Stimulated activated CD4-positive, alpha-beta T cell treated with anti-CD3 and anti-CD28 coated beads, Interleukin-1b, Interleukin-23, amount 100 ng/mL, for 48 hours (primary cell): ENCODE measurements at places on chromosomes 16 and 17.

GRCh38 chr16:62067182-62067581, 30.9 kb upstream of the CDH8 start:
- no peak for DNase-seq

DNA sequence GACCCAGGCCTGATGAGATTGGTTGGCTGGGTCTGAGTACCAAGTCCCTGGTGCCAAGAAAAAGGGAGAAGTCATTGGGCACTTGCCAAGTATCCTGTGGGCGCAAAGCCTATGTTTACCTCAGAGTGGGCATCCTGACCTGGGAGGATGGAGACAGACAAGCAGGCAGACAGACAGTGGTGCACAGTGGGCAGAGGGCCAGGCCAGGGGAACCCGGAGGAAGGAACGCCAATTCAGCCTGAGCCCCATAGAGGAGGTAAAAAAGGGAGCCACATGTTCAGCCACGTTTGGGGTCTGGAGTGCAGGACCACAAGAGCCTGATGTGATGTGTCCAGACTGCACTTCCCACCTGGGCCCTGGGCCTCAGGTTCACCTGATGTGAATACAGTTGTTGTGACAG, 5.4 kb downstream of the PHKG2 start:
- no peak for DNase-seq

DNA sequence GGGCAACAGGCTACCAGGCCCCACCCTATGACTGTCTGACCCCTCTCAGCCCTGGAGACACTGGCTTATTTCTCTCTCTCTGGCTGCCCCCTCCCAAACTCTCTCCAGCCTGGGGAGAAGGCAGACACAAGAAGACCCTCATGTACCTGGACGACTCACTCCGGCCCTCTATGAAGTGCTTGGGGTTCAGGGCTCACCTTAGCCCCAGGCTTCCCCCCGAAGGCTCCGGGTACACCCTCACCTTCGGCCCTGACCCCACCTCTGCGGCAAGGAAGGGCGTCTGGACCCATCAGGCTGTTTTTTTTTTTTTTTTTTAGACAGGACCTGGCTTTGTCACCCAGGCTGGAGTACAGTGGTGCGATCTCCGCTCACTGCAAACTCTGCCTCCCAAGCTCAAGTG, 906 bp upstream of the CARMIL2 start:
- no peak for DNase-seq

DNA sequence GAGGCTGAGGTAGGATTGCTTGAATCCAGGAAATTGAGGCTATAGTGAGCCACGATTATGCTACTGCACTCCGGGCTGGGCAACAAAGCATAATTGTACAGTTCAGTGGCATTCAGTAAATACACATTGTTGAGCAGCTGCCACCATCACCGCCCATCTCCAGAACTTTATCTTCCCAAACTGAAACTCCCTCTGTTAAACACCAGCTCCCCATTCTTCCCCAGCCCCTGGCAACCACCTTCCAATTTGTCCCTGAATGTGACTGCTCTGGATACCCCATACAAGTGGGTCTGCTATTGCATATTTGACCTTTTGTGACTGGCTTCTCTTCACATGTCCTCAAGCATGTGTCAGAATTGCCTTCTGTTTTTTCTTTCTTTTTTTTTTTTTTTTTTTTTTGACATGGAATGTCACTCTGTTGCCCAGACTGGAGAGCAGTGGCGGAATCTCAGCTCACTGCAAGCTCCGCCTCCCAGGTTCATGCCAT, 2.9 kb downstream of the RPL38 start:
- no peak for DNase-seq

- DNase-seq, result no peak
These were observed 248.7 kb downstream of the RBFOX3 start for GRCh38 chr17:79361873-79362771.

GRCh38 chr16:85254921-85255320, 142.6 kb upstream of the CIBAR2 start:
- no peak for DNase-seq

- DNase-seq, result peak; percentile 63
These were observed 634 bp downstream of the KANSL1 start for GRCh38 chr17:46192439-46193150.

DNA sequence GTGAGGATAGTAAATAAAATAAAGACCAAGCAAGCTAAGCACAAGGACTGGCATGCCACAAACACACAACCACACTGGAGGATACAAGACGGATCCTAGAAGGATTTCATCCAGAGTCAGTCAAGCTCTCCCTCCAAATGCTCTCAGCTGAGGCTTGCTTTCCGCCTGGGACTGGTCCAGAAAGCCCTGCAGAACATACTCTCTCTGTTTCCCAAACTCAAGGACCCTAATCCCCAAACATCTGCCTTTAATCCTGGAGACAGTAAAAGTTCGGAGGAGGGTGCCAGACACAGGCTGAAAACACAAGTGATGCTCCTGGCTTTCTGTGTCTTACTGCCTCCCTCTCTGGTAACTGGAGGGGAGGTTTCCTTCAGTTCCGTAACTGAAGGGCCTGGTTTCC, 5.3 kb upstream of the HSD11B2 start:
- DNase-seq, result no peak

DNA sequence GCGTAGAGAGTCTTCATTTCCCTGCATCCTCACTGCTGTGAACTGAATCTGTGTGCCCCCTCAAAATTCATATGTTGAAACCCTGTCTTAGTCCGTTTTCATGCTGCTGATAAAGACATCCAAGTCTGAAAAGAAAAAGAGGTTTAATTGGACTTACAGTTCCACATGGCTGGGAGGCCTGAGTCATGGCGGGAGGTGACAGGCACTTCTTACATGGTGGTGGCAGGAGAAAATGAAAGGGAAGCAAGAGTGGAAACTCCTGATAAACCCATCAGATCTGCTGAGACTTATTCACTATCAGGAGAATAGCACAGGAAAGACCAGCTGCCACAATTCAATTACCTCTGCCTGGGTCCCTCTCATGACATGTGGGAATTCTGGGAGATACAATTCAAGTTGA, 3.1 kb upstream of the CCDC42 start:
- DNase-seq, result peak; percentile 17

- no peak for DNase-seq
These were observed 23.7 kb downstream of the GPR142 start for GRCh38 chr17:74390680-74391653.

DNA sequence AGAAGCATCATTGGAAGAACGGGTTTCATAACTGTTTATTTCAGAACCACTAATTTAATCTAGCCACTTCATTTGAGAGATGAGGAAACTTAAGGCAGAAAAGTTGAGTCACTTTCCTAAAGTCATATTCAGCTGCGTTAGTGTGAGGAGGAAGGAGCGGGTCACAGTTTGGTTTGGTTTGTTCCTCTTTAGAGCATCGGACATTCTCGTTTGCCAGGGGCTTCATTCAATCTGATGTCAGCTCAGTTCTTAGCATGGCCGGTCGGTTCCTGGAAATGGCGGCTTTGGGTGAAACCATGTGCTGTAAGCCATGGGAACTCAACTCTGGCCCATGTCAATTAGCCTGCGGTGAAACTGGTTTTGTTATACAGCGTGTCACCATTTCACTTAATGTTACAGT, 186.5 kb downstream of the LGALS9B start:
- DNase-seq, result peak; percentile 24

GRCh38 chr16:66342294-66342900, 24.1 kb upstream of the CDH5 start:
- no peak for DNase-seq

GRCh38 chr16:51149251-51149661, 1.8 kb downstream of the SALL1 start:
- no peak for DNase-seq

- DNase-seq, result no peak
These were observed 476 bp upstream of the LPCAT2 start for GRCh38 chr16:55508271-55508921.

DNA sequence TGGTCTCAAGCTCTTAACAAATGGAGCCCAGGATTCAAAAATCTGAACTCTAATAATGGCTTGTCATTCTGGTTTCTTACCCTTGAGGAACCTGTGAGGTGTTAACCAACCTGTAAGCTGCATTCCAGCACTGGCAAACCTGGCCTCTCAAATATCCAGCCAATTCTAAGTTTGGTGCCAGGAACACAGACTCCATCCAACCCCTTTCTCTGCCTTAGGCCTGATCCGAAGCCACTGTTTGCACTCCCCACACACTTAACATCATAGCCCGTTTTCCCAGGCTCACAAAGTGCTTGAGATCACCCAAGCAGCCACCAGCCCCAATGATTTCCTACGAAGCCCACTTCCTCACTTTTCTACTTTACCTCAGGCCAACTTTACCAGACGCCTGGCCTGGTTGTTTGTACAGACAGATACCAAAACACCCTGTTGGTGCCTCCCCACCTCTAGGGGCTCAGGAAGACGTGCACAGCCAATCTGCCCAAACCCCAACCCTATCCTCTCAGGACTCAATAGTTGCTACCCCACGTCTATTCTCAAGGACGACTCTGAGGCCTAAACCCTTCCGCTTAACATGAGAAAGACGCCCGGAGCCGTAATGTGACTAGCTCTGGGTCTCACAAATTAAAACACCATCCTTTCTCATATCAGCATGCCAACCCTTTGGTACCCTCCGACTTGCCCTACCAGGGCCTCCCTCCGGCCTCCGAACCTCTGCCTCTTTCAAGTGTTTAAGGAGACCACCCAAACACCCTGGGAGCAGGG, 3.2 kb upstream of the PER1 start:
- no peak for DNase-seq

DNA sequence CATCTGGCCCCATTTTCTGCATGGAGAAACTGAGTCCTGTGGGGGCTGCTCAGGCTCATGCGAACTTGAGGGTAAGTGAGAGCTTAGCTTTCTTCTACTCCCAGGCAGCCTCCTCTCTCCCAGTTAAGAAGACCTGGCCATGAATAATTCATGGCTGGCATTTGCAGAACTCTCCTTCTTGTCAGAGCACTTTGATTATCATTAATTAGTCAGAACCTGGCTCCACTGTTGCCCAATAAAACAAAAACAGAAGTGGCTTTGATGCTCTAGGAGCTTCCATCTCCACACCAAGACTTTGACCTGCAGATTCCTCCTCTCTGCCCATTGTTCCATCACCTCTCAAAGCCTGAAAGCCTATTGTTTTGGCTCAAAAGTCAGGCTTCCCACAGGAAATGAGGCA, 45.5 kb upstream of the CDH3 start:
- DNase-seq, result no peak

DNA sequence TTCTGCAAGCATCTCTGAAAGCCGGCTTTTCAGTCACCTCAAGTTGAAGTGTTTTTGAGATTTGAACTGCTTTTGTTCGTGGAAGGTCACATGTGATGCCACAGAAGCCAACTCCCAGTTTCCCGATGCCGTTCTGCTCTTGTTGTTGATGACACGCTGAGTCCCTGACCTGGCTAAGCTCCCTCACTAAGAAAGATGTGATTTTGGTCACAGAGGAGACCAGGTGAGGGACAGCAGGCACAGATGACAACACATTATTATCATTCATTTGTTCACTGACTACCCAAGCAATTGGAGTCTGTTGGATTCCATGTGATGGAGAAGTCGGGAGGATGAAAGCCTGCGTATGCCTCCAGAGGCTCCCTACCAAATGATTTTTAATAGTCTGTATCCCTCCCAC, 822.4 kb upstream of the RBFOX1 start:
- no peak for DNase-seq

DNA sequence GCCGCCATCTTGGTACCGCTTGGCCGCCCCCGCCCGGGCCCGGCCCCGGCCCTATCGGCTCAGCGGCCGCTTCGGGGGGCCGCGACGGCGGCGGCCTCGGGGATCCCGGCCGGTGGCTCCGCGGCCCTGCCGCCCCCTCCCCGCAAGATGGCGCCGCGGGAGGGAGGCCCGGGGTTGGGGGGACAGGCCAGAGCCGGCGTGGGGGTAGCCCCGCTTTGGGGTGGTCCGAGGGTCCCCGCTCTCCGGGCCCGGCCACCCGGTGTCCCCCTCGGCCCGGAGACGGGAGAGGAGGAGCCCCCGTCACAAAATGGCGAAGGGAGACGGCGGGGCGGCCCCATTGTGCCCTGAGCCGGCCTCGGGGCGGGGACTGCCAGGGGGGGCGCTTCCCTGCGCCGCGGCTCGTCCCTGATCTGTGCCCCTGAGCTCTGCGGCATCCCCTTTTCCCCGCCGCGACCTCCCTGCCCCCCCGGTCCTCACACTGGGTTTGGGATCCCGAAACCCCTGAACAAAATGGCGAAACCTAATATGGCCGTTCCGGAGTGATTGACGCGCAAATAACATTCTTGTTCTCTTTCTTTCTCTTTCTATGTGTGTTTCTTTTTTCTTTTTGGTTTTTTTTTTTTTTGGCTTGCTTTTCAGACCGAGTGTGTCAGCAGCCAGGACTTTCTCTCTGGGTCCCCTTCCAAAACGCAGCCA, 986 bp downstream of the HAPSTR1 start:
- DNase-seq, result peak; percentile 42

DNA sequence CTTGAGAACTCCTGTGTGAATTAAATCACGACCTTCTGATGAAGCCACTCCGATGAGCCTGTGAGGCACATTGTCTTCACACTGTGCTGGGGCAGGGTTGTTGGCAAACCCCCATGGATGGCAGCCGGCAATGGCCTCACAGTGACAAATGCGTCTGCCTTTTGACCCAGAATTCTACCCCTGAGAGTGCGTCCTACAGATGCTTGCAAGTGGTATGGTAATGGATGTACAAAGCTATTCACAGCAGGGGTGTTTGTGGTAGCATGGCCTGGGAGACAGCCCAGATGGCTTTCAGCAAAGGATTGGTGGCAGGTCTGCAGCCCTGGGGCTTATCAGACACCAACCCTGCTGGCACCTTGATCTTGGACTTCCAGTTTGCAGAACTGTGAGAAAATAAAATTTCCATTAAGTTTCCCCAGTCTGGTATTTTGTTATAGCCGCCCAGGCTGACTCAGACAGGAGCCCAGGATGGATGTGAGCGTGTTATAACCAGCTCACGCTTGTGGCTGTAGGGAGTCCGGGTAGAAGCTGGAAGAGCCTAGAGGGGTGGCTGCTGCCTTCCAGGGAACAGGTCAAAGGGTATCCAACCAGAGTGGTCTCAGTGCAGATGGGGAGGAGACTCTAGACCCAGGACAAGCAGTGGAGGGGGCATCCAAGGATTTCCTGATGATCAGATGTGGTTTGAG, 10.1 kb downstream of the AFMID start:
- no peak for DNase-seq

- no peak for DNase-seq
These were observed 3.8 kb downstream of the EMP2 start for GRCh38 chr16:10576390-10577304.

- DNase-seq, result peak; percentile 63
These were observed 28.1 kb upstream of the LGALS9 start for GRCh38 chr17:27602721-27603420.

DNA sequence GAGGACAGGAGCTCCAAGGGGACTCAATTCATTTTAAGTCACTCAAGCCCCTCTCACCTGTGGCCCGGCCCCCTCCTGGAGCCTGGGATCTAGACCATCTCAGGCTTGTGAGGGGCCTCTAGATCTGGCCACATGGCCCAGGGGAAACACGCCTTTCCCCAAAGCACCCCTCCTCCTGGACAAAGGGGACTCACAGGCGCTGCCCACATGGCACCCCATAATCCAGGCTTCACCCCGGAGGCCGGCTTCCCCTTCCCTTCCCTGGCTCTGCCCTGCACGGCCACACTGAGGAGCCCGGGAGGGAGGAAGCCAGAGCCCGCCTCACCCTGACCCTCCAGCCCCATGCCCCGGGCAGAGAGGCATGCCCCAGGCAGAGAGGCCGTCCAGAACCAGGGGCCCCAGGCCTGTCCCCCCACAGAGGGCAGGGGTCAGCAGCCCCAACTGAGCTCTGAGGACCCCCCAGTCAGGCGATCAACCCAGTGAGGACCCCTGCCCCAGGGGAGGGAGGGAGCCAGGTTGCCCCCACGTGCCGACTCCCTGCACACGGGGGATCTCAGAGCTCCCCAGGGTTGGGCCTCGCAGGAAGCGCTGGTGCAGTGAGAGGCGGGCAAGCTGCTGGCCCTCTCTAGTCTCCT, 10.9 kb downstream of the HS3ST6 start:
- DNase-seq, result no peak

GRCh38 chr17:67867591-67867990, 42.3 kb downstream of the BPTF start:
- DNase-seq, result no peak
